ENCODE measurements at places on chromosomes 7 and 10.
A peak's percentile ranks its signal among the peaks of the same experiment; 100 is the strongest.

- no peak for DNase-seq
Measured at GRCh38 chr7:127628445-127628844, 10.5 kb upstream of the PAX4 start.

DNA sequence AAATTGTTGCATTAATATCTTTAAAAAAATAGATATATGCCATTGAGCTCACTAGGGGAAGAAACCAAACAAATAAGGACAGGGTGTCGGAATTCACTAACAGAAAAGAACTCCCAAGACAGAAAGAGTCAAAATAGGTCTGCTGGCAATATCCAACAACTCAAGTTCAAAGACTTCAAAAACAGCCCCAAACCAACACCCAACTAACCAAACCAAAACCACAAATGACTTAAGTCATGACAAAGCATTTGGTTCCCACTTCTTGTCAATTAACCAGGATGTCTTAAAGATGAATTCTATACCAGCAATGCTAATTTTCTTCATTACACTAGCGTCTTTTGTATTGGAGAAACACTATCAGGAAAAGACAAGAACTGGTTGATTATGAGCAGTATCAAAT is 249.0 kb upstream of the PLXNA4 start:
- DNase-seq: no peak

DNA sequence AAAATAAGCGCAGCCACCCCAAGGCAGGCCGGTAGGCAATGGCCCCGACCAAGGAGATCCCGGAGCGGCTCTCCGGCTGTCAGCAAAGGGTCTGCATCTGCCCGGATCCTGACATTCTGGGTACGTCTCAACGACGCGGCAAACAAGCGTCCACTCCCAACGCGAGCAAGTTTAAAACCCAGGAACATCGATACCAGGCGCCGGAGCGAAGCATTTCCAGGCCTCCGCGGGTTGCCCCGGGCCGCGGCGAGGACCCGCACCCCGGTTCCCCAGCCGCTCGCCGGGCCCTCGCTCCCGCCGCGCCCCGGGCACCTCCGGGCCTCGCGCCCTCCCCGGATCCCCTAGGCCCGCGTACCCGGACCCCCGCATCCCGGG is 453 bp downstream of the URGCP start:
- DNase-seq: peak; percentile 36

- DNase-seq: no peak
Measured at GRCh38 chr7:45132708-45133320, 21.3 kb upstream of the TBRG4 start.

GRCh38 chr7:121153411-121153810 is 164.9 kb downstream of the CPED1 start:
- DNase-seq: no peak

- no peak for DNase-seq
Measured at GRCh38 chr10:103799341-103799740, 56.0 kb downstream of the SH3PXD2A start.

- DNase-seq: no peak
Measured at GRCh38 chr7:76409537-76409936, at the start of gene SSC4D. TSS of gene SSC4D (minus strand) at chr7:76409697. CDS start at chr7:76404439, 5,258 bp downstream.

- no peak for DNase-seq
Measured at GRCh38 chr7:157431173-157431950, 94.6 kb downstream of the DNAJB6 start.

- DNase-seq: peak; percentile 66
Measured at GRCh38 chr10:102449321-102450123, 1.8 kb downstream of the C10orf95 start.

DNA sequence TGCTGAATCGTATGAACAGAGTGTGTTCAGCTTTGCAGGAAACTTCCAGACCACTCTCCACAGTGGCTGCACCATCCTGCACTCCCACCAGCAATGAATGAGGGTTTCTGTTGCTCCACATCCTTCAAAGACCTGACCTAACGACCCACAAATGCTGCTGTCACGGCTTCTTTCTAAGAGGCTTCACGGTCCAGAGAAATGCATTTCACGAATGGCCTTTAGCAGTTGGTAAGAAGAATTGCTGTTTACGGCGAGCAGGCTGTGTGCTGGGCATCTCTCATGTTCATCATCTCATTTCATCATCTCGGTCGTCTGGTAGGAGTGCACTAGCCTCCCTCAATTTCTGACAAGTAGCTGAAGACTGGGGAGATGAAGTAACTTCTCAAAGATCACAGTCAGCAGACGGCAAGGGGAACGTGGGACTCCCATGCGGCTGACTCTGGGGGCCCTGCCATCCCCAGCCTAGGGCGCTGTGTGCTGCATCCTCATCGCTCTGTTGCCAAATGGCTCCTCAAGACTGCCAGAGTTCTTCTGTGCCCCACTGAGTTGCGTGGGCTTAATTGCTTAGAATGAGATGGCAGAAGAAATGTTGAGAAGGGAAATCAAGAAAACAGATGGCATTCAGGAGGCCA is 72.9 kb downstream of the ADARB2 start:
- DNase-seq: no peak

DNA sequence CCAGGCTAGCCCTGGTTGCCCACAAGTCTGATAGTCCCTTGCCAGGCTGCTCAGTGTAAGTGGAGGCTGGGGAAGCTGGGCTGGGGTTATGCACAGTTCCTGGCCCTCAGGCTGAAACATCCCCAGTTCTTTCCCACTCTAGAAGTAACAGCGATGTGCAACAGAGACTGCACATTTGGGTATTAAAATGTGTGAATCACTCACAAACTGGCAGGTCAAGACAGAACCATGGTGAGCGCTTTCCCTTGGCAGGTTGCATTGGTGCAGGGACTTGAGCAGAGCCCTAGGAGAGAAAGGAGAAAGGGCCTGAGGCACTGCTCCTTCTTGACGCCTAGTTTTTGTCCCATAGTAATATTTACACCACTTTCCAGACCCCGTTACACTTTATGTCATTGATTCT is 56.1 kb upstream of the SLC35B4 start:
- DNase-seq: no peak

DNA sequence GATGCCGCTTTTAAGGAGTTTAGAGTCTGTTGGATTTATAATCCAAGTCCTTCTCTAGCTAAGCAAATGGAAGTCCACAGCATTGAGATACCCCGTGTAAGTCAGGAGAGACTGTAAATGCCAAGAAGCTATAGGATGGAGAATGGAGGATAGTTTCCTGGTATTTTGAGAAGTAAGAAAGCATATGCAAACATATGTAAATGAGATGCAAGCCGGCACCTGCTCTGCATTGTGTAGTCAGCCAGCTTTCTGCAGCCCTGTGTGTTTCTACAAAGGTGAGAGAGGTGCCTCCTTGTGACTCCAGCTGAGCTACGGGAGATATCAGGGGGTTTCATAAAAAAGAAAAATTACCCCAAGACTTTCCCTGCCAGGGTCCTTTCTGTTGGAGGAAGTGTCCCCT is 176.3 kb downstream of the RPS24 start:
- DNase-seq: no peak

GRCh38 chr10:99769706-99770105 is 12.7 kb upstream of the ABCC2 start:
- DNase-seq: no peak

DNA sequence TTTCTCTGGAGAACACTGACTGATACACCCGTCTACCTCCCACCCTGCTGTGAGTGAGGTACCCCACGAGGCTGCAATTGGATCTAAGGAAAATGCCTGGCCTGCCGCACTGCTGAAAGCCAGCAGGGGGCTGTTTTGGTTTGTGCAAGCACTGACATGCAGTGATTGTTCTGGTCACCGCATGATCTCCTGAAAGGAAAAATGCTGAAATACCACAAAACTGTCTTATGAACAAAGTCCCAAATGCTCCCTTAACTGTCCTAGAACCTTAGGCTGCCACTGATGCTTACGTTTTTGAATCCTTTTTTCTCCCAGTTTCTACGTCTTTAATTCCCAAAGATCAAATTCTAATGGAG is 132.7 kb downstream of the JCAD start:
- no peak for DNase-seq

- DNase-seq: no peak
Measured at GRCh38 chr7:20270867-20271266, 53.7 kb upstream of the MACC1 start.

DNA sequence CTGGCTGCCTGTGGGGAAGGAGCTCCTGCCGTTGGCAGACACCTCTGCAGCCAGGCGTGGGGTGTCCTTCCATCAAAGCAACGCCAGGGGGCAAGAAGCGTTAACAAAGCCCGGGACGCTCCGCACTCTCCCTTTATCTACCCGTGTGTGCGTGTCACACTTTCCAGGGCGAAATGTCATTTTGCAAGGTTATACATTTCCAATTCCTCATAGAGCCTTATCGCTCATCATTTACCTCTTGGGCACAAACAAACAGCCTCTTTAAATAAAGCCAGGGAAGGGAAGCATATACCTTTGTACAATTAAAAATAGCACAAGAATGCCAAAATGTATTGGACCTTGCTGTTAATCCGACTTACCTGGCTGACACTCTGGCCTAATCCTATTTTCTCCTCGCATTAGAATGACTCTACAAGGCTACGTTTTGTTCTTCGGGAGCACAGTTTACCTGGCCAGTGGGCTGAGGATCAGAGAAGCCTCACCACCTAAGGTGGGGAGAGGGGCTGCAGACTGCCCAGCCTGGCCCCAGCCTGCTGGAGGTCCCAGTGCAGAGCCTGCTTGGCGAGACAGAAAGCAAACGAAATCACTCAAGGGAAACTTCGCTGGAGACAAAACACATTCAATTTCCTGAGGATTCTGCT is 77.6 kb upstream of the EN2 start:
- peak; percentile 69 for DNase-seq

- no peak for DNase-seq
Measured at GRCh38 chr7:46209611-46210388, 288.7 kb upstream of the IGFBP3 start.

DNA sequence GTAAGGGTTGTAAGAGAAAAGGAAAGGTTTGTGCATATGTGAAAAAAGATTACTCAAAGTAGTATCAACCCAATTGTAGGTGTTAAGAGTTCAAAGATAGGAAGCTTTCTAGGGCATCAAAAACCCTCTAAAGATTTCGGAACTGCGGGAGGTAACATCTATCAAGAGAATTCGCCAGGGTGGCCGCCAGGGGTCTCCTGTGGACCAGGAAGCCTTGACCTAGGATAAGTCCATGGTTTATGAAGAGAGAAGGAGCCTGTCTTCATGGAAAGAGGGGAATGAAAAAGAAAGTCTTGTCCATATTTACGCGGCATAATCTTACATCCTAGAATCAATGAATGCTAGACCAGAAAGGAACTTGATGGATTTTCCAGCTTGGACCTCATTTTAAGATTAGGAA is 140.7 kb upstream of the CALCR start:
- DNase-seq: no peak

DNA sequence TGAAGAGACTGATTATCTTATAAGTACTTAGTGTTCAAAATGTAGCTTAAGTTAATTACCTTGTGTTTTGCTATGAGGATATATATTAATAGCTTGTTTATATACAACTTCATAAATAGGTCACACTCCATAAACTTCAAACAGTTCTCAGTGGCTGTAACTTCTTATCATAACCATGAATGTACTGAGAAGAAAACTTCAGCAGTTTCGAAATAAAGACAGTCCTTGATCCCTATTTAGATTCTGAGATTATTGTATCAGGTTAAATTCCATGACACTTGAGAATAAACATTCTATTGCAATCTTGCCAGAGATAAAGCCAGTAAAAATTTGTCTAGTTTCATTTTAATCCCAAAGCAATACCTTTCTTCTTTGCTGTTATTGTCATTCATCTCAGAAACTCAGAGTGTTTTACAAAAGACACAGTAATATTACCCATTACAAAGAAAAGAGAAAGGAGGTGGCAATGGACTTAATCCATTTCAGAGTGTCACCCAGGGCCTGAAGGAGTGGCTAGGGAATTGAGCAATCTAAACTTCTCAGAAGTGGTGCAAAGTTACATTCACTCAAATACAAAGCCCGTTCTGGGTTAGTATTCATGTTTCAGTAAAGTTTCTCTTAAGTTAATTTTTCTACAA is 403.6 kb downstream of the SEMA3D start:
- DNase-seq: no peak

DNA sequence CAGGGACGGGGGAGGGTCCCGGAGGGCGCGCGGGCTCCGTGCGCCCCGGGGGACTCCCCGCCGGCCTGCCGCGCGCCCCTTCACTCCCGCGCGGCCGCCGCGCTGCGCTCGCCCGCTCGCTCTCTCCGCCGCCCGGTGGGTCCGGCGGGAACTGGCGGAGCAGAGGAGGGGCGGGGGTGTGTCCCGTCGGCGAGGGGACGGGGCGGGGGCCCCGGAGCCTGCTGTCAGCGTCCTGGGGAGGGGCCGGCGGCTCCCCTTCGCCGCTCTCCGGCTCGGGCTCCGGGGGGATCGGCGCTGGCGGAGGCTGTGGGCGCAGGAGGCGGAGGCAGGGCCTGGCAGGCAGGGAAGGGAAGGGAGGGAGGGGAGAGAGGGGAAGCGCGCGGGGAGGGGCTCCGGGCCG is at the start of gene SH3PXD2A:
Gene SH3PXD2A (minus strand): TSS at position 153 of the 400 bp plus-strand sequence. CDS start 310 bp downstream, outside the sequence.
- DNase-seq: no peak

DNA sequence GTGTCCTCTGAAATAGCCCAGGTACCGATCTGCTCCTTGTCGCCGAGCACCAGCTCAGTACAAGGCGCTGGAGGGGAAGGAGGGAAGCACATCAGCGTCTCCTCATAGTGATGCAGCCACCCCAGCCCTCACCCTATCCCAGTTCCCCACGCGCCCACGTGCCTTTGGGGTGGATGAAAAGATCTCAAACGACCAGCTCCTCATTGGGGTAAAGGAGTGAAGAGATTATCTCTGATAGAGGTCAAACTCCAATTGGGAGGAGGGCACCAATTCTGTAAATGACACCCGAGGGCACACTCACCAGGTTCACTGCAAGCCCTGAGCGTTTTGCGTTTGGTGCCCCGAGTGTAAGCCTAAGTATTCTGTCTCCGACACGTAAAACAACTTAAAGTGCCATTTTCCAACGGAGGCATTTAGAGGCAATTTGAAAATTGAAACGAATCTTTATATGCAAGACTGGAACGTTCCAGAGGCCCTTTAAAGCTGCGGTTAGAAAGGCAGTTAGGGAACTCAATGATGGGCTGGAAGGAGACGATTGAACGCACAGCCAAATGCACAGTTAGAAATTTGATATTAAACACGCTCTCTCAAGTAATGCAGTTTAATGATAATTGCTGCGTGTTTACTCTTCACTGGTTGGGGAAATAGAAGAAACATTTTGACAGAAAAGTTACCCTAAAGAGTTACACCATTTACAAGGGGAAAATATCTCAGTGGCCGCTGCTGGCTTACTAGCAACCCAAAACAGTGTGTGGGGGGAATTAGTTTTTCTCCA is 8.9 kb upstream of the EMX2 start:
- DNase-seq: no peak

DNA sequence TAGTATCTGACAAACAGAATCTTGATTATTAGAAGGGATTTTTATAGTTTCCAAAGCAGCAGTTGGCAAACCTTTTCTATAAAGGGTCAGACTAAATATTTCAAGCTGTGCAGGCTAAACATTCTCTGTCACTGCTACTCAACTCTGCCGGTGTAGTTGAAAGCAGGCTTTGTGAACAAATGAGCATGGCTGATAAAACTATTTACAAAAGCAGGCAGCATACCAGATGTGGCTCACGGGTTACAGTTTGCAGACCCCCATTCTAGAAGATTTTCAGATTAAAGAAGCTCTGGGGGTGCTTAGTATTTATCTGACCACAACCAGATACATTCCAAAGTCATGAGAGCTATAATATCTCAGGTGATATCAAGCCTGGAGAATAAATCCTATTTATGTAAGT is 1017.5 kb downstream of the SORCS1 start:
- DNase-seq: no peak
